ENCODE measurements at places on chromosomes 3 and 15.

DNA sequence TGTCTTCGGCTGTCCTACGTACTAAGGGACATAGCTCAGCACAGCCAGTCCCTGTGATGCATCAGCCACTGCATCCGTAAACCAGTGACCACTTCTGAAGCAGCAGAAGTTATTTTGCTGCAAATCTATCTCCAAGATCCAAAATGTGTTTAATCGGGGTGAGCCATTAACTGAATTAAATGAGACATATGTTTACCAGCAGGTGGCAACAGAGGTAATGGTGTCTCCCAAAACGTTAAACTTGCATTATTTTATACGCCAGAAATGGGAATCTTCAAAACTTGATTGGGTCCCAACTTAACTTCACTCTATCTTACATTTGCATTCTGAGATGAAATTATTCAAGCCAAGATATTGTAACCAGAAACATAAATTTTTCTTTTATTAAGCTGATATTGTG is 75.3 kb upstream of the BOC start:
- no peak for DNase-seq

DNA sequence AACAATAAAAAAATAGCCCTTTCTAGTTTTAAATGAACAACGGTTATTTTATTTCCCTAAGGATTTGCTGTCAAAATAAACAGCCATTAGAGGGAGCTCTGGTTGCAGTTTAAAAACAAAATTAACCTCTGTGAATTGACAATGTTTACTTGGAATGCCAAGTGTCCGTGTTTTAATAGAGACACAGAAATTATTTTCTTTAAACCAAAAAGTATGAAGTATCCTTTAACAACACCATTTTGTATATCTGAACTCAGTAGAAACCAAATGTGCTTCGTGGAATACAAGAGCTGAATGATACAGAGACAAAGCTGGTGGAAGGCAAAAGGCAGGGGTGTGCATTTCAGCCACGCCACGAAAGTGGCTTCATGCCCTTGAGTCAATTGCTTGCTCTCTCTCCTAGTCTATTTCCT is 74.4 kb downstream of the MOBP start:
- no peak for DNase-seq

- DNase-seq: no peak
These were observed 3.5 kb downstream of the CCK start for GRCh38 chr3:42262525-42262924.

GRCh38 chr3:144663456-144664436 is 692.1 kb downstream of the DIPK2A start:
- no peak for DNase-seq
